ENCODE measurements at places on chromosomes 6 and 20.

DNA sequence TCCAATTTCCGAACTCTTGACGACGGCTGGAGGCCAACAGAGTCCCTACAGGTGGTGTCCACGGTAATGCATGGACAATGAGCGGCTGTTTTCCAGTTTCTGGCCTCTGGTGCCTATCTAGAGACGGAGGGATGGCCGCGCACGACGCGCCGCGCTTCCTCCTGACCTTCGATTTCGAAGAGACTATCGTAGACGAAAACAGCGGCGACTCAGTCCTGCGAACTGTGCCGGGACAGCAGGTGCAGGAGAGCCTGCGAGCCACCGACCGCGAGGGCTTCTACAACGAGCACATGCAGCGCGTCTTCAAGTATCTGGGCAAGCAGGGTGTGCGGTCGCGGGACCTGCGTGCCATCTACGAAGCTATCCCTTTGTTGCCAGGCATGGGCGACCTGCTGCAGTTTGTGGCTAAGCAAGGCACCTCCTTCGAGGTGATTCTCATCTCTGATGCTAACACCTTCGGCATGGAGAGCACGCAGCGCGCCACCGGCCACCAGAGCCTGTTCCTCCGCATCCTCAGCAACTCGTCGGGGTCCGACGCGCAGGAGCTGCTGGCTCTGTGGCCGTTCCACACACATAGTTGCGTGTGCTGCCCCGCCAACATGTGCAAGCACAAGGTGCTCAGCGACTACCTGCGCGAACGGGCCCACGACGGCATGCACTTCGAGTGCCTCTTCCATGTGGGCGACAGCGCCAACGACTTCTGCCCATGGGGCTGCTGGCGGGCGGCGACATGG lies 169.4 kb downstream of the CDK19 start:
- DNase-seq = no peak

GRCh38 chr6:24125980-24126379 lies at the start of gene NRSN1:
Gene NRSN1, plus strand, starts transcription at chr6:24126215. Its CDS starts 8,113 bp downstream, at chr6:24134328.
- DNase-seq = peak; percentile 42

GRCh38 chr6:79630883-79631692 lies at the start of gene SH3BGRL2:
Gene SH3BGRL2, plus strand, starts transcription at chr6:79631329. Its CDS starts 133 bp downstream, at chr6:79631462.
- peak; percentile 73 for DNase-seq

DNA sequence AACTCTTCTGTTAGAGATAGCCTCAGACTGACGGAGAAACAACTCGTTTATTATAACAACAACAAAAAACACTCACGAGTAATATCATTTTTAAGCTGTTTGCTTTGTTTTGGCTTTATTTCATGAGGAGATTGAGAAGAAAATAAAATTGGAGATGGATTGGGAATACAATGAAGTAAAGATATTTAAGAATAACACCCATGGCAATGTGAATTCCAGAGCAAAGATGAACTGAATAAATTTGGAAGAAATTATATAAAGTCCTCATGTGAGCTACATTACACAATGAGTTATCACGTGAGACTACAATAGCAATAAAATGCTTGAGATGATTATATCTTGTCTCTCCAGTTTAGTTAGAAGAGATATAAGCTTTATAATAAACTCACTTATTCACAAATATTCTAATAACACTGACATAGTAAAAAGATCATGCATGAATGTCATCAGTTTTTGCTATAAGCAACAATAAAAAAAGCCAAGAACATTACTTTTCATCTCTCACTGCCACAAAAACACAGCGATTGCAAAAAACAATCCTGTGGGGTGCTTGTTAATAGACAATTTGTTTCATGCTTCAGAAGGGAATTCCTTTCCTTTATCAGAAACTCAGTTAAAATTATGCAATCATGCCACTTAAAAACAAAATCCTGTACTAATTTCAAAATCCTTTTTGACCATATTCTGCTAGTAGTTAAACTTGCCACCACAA lies 696.7 kb upstream of the MARCKS start:
- no peak for DNase-seq

DNA sequence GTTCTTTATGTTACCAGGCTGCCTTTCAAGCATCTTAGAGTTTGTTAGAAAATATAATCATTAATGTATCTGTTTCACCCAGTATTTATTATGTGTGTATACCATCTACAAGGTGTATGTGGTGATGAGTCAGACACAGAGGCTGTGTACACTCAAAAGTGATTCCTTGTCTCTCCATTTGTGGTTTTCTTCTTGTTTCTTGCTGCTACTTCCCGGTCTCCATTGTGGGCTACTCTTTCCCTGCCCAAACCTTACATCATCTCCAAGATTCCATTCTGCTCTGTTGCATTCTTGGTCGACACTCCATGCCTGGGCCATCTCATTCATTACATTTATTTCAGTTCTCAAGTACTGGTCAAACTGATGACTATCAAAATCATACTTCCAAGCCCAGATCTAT lies 182.2 kb upstream of the STXBP5 start:
- no peak for DNase-seq

- no peak for DNase-seq
These were observed 220.5 kb downstream of the PKHD1 start for GRCh38 chr6:51866867-51867266.

GRCh38 chr6:3750317-3751076 lies 1.0 kb downstream of the PXDC1 start:
- DNase-seq = peak; percentile 40

DNA sequence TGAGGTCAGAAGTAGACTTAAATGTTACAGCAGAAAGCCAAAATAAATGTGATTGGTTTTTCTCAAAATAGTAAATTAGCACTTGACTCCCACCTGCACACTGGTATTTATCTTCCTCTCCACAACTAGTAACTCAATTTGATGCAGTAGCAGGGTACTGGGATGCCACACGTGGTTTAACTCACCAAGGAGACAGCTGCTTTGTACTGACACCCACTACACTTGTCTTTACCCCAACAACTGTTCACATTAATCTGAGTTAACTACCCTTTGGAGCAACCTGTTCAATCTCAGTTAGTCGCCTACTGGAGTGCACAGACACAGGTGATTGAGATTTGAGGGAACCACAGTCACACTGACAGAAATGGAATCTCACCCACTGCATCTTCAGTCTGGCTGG lies 242.1 kb downstream of the PRKN start:
- DNase-seq = no peak

GRCh38 chr6:83092756-83093399 lies 25.4 kb downstream of the DOP1A start:
- no peak for DNase-seq

All from HuH-7.5 (cell line).